IPS DF 19.7 (cell line): ENCODE measurements at places on chromosomes 3 and 15.

DNA sequence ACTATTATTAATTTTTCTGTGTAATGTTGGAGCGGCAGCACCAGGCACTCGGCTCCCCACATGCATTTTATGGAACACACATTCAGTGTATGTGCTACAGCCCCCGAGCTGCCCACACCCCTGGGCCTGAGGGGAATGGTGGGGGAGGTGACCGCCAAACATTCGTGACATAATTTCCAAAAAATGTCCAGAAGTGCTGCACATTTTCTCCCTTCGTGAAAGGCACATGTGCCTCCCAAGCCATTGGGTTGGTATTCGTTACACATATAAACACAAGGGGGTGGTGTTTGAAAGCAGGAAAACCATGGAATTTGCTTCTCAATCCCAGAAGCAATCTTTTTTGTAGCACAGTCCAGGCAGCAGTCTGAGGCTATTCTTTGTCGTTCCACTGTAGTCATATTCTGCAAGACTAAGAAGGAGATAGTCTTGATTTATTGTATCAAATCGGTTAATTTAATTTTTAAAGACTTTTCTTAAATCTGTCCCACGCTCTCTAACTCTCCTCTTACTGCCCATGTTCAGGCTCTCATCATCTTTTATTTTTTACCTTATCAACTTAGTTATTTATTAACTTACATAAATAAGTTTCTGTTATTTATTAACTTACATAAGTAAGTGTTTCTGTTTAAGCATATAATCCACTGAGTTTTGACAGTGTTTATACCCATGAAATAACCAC lies 39.2 kb upstream of the POLR2M start:
- no peak for DNase-seq

GRCh38 chr3:77947671-77948070 lies 907.8 kb downstream of the ROBO2 start:
- no peak for DNase-seq

DNA sequence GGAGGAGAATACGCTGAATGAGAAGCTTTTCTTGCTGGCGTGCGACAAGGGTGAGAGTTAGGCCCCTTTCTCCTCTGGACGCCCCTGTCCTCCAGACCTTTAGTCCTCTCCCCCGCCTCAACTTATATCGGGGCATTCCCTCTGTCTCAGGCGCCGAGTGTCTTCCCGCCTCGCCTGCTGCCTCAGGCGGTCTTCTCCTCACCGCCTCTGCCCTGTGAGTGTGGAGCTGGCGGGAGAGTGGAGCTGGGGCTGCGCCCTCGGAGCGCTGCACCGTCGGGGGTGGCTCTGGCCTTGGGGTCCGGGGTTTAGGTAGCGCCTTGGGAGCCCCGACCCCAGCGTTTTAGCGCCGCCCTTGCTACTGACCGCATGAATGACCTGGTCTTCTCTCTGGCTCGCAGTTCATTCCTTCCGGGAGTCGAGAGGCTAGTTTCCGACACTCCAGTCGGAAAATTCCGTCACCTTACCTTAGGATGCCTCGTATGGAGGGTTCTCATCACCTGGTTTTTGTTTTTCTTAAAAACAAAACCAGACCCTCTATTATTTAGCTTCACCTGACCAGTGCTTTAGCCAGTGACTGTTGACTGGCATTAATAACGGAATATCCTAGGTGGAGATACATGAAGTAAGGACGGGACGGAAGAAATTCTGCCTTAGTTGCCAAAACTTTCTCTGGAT lies 985 bp downstream of the TRPC1 start:
- DNase-seq = peak; percentile 50

DNA sequence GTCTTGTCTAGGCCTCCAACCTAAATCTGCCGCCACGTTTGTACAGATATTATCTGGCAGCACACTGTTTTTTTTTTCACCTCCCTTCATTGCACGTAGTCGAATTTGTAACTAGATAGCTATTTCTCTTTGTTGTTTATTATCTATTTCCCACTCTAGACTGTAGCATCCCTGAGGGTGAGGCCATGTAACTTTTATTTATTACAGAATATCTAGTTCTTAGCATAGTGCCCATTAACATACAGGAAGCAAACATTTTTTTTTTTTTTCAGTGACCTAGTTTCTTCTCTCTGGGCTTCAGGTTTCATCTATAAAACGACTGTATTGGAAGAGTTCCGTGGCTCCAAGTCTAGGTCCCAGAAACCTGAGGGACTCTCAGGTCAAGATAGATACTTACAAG lies 354.3 kb downstream of the FGF12 start:
- no peak for DNase-seq

- no peak for DNase-seq
Observed at GRCh38 chr15:76843269-76843668, 61.9 kb downstream of the SCAPER start.

GRCh38 chr15:99282586-99282985 lies 31.3 kb downstream of the LRRC28 start:
- no peak for DNase-seq

DNA sequence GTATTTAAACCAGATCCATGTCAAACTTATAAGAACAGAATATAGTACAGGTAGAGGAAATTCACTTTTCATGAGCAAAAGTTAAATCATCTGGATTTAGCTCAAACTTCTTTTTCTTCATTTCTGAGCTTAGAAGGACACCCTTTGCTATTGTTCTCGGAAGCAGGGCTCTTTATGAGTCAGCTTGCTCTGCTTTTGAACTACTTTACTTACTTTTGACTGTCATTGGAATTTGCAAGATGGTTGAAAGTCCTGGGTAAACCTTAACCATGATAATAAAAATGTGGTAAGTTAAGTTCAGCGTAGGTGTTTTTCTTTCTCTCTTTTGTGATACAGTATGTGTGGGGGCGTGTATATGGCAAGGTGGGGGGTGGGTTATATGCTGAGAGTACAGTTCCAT lies 312.7 kb upstream of the DPH6 start:
- DNase-seq = no peak

- no peak for DNase-seq
Observed at GRCh38 chr15:54962637-54963036, 234.1 kb downstream of the RSL24D1 start.

GRCh38 chr3:133761605-133762484 lies 15.7 kb downstream of the TF start:
- no peak for DNase-seq

- no peak for DNase-seq
Observed at GRCh38 chr3:138938056-138938876, 8.7 kb downstream of the FOXL2 start.

DNA sequence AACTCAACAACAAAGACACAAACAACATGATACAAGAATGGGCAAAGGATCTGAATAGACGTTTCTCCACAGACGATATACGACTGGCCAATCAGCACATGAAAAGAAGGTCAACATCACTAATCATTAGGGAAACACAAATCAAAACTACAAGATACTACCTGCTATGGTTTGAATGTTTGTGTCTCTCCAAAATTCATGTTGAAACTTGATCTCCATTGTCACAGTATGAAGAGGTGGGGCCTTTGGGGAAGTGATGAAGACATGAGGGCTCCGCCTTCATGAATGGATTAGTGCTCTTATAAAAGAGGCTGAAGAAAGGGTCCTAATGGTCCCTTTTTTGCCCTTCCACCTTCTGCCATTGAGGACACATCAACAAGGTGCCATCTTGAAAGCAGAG lies 32.3 kb downstream of the ACAP2 start:
- no peak for DNase-seq
